ENCODE measurements at places on chromosomes 7 and 10.

GRCh38 chr7:22783421-22783820 lies 39.2 kb downstream of the TOMM7 start:
- DNase-seq, result no peak

- no peak for DNase-seq
These were observed 77.5 kb downstream of the ARID5B start for GRCh38 chr10:61978965-61979364.

GRCh38 chr7:22676385-22676784 lies 50.6 kb upstream of the IL6 start:
- no peak for DNase-seq

DNA sequence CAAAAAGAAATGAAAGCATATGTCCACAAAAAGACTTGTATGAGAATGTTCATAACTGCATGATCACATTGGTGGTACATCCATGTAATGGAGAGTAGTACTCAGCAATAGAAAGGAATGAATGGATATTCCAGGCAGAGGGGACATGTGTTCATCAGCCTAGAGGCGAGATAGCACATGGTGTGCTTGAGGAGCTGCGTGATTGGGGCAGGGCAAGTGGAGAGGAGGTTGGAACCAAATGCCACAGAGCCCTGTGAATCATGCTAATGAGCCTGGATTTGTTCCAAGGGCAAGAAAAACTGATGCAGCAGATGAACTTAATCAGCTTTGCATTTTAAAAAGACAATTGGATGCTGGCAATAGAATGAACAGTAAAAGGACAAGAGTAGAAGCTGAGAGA lies 73.3 kb downstream of the C10orf90 start:
- no peak for DNase-seq

DNA sequence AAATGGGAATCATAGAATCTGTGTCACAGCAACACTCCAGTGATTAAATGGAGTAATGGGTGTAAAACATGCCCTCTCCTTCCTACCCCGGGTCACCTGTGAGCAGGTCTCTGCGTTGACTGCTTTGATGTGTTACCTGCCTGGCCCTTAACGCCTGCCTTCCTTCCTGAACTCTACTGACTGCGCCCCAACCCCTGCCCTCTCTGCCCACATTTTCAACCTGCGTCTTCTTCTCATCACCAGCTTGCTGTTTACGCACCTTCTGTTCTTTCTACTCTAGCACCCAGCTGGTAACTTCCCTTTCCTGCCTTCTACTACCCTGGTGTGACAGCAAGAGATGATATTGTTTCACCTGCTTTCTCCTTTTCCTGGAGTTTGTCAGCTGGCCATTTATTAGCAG lies 303.0 kb upstream of the LRGUK start:
- no peak for DNase-seq

DNA sequence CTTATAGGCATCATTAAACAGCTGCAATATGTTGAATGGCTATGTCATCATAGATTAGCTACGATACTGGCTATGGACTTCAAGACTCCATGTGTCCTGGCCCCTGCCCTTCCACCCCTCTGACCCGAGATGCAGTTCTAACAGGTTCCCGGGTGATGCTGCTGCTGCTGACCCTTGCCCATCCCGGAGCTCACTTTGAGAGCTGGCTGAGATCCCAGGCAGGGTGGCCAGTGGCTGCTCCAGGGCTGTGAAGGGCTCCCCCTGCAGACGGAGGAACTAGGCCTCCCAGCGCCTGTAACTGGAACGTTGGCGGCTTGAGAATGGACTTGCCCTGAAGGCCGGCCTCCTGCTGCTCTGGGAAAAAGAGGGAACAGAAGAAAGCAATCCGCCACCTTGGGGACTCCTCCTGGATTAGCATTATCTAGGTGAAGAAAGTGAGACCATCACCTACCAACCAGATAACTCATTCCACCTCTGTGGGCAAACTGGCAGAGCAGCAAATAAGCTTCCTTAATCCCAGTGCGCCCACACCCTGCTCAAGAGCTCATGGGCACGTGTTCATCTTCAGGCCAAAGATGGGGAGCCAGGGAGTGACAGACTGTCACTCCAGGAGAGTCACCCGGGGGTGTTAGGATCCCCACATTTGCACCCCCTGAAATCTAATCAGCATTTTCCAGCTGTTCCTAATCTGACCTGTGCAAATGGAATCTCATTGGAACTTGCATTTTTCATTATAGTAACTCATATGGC lies 56.8 kb downstream of the PARP12 start:
- no peak for DNase-seq

GRCh38 chr10:22720667-22721066 lies 6.3 kb upstream of the PIP4K2A start:
- DNase-seq, result no peak

GRCh38 chr10:124484661-124485060 lies 23.0 kb downstream of the LHPP start:
- DNase-seq, result no peak

DNA sequence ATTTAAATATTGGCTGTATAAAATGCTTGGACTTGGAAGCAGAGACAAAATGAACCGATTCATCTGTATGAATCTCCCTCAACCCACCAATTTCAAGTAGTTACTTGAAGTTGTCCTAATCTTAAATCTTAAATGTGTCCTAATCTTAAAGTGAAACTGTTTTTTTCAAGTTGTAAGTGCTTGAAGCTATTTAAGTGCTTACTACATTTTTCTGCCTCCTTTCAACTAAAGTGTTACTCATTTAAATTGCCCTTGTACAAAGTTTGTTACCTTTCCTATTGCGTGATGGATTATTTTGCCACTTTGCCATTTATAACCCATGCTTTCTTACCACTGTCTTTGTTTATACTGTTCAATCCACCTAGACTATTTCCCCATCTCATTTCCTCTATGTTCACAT lies 2.8 kb downstream of the BCAP29 start:
- no peak for DNase-seq

DNA sequence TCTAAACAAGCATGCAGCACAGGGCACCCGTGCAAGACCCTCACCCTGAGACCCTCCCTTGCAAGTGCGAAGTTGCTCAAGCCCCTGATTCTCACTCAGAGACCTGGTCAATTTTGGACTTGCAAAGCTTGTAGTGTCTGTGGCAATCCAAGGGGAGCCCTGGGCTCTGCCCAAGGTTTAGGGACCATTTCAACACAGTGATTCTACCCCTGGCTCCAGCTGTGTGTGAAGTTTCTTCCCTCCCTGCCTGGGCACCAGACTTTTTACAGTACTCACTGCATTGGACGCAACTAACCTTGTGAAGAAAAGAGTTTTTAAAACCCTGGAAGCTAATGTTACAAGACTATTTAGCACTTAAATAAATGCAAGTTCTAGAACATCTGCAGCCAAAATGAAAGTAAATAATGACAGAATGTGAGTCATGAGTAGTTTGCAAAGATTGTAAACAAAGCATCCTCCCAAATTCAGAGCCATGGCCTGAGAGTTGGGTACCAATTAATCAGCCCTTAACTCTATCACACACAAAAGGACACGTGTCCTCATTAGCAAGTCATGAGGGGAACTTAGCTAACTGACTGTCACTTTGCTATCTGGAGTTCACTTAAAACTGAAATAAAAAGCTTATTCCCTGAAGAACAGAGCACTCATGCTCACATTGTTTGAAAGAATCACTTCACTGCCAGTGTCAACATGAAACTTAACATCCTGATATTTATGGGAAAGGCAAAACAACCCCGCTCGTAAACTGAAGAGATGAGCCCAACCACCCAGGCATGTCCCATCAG lies 48.1 kb downstream of the RGS10 start:
- no peak for DNase-seq

DNA sequence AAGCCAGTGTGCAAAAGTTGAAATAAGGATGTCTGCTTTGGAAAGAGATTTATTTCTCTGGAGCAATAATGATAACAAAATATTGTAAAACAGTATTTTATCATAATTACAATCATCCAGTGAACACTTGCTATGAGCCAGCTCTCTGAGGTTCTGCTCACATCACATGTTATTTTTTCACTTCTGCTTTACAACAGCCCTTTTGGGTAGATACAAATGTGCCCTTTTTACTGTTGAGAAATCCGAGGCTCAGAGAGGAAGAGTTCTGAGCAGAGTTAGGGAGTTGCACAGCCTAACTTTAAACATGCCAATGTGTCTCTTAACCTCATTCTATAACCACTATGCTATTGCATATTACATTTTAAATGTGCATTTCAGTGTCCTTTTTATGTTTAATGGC lies 232.6 kb upstream of the CDC14C start:
- DNase-seq, result no peak

- no peak for DNase-seq
These were observed 13.7 kb downstream of the TECTB start for GRCh38 chr10:112296908-112297331.

DNA sequence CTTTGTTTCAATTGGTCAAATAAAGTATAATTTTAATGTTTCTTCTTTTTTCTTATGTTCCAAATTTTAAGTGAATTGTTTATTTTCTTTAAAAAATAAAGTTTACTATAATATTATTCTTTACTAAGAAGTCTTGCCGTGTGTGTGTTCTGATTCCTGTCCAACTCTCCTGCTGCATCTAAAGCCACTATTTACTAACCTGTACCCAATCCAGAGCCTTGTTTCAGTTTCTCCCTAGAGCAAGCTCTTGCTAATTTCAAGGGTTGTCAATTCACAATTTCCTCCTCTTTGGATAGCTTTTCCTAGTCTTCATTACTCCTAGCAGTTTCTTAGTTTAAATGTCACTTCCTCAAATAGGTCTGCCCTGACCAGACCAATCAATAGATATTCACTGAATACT lies 314.9 kb upstream of the SEMA3A start:
- DNase-seq, result no peak

DNA sequence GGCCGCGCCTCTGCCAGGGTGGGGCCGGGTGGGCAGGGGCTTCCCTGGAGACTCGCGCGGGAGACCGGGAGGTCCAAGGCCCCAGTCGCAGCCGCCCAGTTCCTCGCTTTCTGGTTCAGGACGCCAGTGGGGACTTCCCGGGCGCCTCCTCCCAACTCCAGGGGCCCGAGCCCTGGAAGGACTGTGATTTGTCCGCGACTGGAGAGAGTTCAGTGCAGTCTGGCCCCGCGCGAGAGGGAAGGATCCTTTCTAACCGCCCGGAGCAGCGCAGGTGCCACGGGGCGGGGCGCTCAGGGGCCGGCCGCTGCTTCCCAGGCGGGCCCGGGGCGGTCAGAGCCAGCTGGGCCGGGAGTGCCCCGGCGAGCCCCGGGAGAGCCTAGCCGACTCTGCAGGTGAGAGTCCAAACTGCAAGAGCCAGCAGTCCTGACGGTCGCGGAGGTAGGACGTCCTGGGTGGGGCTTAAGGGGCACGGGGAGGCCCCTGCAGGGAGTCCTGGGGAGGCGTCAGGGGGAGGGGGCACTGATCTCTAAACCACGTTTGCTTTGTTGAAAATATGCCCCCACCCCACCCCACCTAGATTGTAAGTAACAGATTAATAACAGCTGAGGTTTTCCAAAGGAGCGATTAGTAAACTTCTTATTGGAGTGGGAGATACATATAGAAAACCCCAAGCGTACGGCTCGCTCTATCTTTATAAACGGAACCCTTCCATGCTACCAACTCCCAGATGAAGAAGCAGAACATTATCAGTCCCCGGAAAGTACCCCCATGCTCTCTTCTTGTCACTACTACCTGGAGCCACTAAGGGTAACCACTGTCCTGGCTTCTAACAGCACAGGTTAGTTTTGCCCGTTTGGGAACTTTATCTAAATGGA lies 8.2 kb downstream of the NKX2-3 start:
- DNase-seq, result no peak

- DNase-seq, result no peak
These were observed 9.4 kb downstream of the SCRN1 start for GRCh38 chr7:29980151-29980550.

DNA sequence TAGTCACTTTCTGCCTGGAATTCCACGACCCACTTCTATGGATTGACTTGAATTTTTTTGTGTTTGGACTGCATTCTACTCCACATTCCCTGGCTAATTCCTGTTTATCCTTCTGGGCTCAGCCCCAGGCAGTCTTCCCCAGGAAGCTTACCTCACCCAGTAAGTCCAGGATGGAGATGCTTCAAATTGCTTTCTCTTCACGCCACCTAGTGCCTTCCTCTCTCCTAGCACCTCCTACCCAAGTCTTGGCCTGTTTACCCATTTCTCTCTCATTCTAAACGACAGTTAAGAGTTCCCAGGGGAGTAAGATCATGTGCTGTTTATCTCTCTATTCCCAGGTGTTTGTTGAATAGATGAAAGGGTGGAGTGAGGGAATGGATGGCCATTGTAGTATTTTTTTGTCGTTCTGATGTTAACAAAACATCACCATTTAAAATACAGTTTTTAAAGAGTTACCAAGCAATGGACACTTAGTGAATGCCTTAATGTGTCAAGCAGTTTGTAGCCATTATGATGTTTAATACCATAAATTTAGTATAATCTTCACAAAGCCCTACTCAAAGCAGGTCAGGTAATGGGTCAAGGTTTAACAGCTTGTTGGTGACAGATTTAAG lies 45.5 kb upstream of the TARP start:
- no peak for DNase-seq

DNA sequence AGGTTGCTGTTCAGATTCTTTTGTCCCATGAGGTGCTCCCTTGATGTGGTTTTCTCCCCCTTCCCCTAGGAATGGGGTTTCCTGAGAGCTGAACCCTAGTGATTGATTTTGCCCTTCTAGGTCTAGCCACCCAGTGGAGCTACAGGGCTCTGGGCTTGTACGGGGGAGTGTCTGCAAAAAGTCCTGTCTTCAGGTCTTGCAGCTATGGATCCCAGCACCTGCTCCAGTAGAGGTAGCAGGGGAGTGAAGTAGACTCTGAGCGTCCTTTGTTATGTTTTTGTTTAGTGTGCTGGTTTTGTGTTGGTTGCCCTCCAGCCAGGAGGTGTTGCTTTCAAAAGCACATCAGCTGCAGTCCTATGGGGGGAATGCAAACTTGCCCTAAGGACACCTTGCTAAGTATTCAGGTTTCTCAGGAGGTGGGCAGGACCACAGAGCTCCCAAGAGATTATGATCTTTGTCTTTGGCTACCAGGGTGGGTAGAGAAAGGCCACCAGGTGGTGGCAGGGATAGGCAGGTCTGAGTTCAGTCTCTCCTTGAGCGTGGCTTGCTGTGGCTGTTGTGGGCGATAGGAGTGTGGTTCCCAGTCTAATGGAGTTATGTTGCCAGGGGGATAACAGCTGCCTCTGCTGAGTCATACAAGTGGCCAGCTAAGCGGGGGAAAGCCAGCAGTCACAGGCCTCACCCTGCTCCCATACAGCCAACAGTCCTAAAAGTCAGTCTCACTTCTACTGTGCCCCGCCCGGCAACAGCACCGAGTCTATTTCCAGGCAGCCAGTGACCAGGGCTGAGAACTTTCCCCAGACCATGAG lies 92.4 kb upstream of the JCAD start:
- no peak for DNase-seq

- no peak for DNase-seq
These were observed 191.6 kb downstream of the LSM5 start for GRCh38 chr7:32298408-32299132.
